ENCODE measurements at places on chromosomes 5 and 9.

DNA sequence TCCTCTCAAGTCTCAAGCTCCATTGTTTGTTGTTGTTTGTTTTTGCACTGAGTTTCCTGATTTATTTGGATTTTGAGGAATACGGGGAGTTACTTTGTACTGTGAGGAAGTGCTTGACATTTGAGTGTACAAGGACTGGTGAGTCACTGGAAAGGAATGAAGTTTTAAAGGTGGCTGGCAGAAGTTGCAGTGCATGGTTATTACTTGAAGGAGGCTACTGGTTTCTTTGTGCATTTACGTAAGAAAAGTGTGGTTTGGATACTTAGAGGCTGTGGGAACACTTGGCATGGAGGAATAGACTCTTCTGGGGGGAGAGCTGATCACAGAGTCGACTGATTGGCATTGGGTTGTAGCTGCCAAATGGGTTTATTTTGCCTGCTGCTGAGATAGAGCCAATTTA lies 919.0 kb downstream of the TAF11L14 start:
- no peak for DNase-seq

- DNase-seq = no peak
Observed at GRCh38 chr9:98130576-98131228, 11.7 kb upstream of the TRIM14 start.

- no peak for DNase-seq
Observed at GRCh38 chr5:175682664-175683063, 24.8 kb downstream of the HRH2 start.

- no peak for DNase-seq
Observed at GRCh38 chr9:128836509-128837145, 7.0 kb upstream of the SPOUT1 start.
